ENCODE measurements at places on chromosomes 16 and 17.

DNA sequence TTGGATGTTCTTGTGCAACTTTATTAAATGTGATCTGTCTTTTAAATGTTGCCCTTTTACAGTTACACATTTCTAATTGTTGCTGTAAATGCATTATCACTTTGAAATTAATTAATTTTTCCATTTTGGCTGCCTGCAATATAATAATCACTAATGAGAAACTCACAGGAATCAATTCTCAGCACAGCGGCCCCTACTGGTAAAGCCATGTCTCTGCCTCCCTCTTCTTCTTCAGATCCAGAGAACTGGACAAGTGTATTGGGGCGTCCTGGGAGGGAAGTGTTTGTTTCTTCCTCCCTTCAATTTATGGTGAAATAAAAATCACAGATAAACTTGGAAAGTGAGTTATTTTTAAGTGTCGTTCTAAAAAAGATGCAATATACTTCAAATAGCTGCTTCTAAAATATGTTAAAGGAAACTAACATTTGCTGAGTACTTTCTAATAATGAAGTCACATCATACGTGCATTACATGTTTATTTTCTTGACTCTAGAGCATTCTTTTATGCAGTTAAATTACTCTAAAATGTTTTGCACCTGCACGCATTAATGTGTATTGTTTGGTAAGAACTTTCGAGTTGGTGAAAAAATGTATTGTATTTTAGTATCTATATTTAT, 338.0 kb downstream of the WWOX start:
- peak; percentile 4 for DNase-seq

- DNase-seq = no peak
These were observed 76.1 kb upstream of the CDH5 start for GRCh38 chr16:66290431-66290830.

GRCh38 chr16:84184775-84185174, 2.1 kb downstream of the TAF1C start:
- no peak for DNase-seq

- no peak for DNase-seq
These were observed 56.5 kb upstream of the CIBAR2 start for GRCh38 chr16:85168732-85169256.

GRCh38 chr16:86449446-86450095, 60.8 kb upstream of the FOXF1 start:
- DNase-seq = no peak
